ENCODE measurements at places on chromosomes 6 and 20.

GRCh38 chr20:58264271-58264670, 35.8 kb upstream of the ANKRD60 start:
- DNase-seq, result no peak

DNA sequence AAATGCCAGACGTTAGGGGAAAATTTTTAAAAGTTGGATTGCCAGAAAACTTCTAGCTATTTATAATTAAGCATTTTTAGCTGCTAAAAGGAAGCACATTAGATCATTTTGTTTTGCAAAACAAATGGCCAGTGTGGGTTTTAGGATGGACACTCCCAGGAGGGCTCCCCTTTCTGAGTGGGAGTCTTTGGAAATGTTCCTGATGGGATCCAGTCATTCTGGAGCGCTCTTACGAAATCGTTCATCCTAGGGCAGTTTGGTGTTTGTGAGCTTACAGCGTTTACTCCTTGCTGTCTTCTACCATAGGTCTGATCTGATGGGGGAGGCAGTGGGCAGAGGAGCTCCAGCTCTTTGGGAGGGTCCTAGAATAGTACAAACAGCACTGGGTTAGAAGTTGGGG, 14.7 kb downstream of the GNAS start:
- no peak for DNase-seq

DNA sequence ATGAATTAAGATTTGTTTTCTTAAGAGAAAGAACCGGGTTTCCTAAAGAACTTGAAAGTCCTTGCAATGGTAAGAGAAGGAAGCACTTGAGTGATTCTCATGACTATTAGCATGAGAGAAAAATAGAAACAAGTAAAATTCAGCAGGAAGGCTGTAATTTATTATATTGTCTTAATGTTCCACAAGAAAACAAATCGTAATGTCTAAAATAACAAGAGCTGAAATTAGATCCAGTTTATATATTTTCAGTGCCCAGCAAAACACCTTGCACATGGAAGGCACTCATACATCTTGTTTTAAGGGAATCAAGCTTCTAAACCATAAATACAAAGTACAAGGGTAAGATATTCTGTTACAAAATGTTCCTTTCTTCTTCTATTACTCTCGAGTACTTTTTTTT, 229.4 kb upstream of the PLN start:
- no peak for DNase-seq

GRCh38 chr6:99590728-99591672, 15.6 kb upstream of the PRDM13 start:
- no peak for DNase-seq

DNA sequence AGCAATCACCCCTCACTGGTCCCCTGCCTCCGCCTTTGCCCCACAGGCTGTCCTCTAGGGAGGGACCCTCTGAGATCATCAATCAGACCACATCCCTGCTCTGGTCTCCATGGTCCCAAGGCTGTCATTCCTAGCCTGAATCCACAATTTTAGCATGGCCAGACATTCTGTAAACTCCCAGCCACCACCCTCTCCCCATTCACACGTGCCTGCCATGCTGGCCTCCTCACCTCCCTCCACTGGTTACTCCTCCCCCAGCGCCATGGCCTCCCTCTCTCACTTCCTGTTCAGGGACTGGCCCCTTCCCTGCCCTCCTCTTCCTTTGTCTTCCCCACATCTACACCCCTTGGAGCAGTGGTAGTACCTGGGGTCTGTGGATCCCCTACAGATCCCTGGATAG, 150.7 kb upstream of the MLN start:
- no peak for DNase-seq

- DNase-seq, result no peak
These were observed 248.0 kb upstream of the PRDM1 start for GRCh38 chr6:105838171-105838570.

- no peak for DNase-seq
These were observed 19.7 kb upstream of the OGFRL1 start for GRCh38 chr6:71268735-71269437.

GRCh38 chr20:57998276-57998675, 230.2 kb downstream of the ANKRD60 start:
- DNase-seq, result no peak

- no peak for DNase-seq
These were observed 9.0 kb downstream of the EXOC2 start for GRCh38 chr6:683742-684440.

DNA sequence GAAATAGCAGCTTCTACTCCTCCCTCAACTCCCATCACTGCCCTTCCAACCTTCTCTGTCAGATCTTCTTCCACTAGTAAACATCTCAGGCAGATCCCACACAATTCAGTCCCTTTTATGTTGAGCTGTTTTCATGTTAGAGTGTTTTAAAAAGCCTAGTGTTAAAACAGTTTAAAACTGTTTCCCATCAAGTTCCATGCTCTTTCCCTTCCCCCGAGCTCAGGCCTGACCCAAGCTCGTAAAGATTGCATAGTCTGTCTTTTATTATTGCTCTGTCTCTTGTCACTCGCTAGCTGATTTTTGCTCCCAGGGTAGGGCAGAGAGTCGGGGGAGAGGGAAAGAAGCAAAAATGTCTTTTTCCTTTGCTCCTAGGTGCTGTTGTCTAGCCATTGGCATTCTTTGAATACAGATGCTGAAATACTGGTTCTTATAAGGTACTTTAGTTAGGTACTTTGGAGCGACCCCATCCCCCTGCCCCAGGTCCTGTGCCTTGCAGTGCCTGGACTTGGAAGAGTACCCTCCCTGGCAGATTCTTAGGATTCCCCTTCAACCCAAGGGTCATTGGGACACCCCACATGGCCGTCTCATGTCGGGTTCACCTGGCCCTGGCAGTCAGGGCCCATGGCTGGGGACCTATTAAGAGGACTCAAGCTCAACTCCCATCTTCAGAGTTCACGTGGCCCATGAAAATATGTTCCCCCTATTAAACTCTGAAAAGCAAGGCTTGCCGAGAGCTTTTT, 101.2 kb upstream of the ARMC2 start:
- DNase-seq, result no peak

DNA sequence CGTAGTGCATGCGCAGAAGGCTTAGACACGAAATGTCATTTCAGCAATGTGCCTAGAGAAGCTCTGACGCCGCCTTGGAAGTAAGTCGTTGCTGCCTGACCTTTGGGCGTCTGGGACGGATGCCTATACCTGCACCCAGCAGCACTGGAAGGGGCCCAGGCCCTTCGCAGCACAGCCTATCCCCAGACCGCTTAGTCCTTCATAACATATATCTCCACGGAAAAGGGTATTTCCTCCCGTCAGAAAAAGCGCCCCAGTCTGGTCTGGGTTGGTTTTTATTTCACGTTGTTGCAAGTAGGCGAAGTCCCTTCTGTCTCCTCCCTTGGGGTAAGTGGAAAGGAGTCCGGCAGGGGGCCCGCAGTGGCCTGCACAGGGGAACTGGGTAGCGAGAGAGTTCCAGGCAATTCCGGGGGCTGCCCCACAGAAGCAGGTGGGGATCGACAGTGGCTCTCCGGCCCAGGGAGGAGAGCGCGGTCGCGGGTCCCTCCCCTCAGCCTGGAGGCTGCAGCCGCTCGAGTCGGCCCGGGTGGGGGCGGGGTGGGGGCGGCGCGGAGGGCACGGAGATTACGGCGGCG, 559 bp upstream of the EYA4 start:
- DNase-seq, result no peak

DNA sequence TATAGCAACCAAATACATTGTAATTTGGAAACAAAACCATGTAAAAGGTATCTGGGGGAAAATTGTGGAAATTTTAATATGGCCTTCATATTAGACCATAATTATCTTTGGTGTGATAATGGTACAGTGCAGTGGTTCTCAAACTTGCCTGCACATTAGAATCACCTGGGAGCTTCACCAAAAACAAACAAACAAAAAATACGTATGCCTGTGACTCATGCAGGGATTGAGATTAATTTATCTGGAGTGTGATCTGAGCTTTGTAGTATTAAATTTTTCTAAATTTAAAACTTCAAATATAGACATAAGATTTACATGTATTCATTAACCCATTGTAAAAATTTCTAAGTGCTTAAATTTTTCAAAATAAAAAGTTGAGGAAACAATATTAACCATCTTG, 31.5 kb downstream of the ARHGAP18 start:
- no peak for DNase-seq

GRCh38 chr6:142307963-142308748, 6.3 kb downstream of the ADGRG6 start:
- no peak for DNase-seq

DNA sequence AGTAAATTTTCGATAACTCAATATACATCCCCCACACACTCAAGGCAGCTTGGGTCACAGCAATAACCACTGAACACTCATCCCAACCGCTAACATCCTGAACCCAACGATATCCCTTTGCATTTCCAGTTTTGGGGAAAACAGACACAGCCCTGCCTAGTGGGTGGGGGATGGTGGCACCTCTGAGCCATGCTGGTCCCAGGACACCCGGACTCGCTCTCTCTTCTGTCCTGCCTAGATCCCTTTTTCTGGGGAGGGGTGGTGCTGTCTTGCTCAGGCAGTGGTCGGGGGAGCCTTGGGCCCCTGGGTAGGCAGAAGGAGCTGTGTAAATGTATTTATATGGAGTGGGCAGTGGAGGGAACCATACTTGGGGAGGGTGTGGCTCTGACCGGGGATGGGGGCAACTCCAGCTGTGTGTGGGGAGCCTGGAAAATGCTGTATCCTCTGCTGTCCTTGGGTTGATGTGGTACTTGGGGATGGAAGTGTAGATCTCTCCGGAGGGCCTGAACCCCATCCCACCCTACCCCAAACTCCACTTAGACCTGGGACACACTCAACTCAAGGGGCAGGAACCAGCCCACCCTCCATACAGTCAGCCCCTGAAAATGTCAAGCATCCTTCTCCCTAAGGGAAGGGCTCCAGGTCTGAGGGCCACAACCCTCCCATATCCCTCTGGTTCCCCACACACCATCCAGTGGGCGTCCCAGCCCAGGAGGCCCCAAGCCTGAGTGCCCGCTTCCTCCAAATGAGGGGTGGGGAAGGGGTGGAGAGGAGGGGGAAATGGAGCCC, 23.7 kb upstream of the SLC22A7 start:
- no peak for DNase-seq

- DNase-seq, result no peak
These were observed 142.0 kb downstream of the CEP57L1 start for GRCh38 chr6:109237077-109237985.

GRCh38 chr20:54223751-54224150, 15.9 kb downstream of the PFDN4 start:
- DNase-seq, result no peak

DNA sequence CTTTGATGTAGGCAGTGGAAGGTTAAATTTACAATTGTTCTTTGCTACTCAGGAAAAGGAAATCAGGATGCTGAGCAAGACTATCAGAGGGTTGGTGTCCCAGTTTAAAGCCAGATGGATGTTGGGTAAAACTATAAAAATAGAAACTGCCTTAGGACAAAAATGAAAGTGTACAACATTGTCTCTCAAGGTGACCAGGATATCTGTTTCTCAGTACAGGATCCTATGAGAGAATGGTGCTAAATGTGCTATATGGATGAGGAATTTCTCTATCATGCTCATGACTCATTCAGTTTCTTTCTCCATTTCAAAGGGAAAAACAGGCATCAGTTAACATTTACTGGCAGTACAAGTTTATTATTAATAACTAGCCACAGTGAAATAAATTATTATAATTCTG, 534.2 kb upstream of the GJE1 start:
- no peak for DNase-seq

GRCh38 chr6:82589509-82590206, 226.0 kb downstream of the TPBG start:
- DNase-seq, result no peak
